ENCODE measurements at places on chromosomes 16 and 17.
A peak's percentile ranks its signal among the peaks of the same experiment; 100 is the strongest.

- ATAC-seq, result peak; percentile 61
Measured at GRCh38 chr17:1965556-1966273, 59.4 kb downstream of the RTN4RL1 start.

- peak; percentile 52 for ATAC-seq
Measured at GRCh38 chr16:85286066-85286831, 174.0 kb upstream of the CIBAR2 start.

DNA sequence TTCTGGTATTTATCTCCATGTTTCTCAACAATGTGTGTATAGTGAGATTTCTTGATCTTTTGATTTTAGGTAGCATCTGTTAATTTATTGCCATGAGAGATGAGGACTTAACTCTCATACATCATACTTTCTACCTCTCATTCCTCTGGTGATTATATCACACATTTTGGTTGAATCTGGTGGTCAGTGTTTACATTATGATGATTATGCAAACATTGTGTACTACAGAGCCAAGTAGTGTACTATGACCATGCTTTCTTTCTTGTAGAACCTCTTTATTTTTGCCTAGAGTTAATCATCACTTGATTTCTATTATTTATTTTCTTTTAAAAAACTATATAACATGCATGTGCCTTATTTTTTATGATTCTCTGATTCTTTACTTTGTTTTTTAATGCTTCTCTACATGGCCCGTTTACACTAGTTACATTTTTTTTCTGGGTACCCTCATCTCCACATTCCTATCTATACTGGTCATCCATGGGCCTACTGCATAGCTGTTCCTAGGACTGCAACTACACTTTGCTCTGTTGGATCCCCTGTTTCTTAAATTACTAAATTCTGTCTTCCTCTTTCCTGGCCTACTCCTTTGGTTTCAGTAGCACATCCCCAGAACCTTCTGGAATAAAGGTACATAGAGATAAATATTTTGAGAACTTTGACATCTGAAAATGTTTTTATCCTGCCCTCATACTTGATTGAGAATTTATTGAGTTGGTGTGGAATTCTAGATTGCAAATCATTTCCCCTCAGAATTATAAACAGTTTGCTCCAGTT lies 63.0 kb upstream of the LRRC37A3 start:
- no peak for ATAC-seq

DNA sequence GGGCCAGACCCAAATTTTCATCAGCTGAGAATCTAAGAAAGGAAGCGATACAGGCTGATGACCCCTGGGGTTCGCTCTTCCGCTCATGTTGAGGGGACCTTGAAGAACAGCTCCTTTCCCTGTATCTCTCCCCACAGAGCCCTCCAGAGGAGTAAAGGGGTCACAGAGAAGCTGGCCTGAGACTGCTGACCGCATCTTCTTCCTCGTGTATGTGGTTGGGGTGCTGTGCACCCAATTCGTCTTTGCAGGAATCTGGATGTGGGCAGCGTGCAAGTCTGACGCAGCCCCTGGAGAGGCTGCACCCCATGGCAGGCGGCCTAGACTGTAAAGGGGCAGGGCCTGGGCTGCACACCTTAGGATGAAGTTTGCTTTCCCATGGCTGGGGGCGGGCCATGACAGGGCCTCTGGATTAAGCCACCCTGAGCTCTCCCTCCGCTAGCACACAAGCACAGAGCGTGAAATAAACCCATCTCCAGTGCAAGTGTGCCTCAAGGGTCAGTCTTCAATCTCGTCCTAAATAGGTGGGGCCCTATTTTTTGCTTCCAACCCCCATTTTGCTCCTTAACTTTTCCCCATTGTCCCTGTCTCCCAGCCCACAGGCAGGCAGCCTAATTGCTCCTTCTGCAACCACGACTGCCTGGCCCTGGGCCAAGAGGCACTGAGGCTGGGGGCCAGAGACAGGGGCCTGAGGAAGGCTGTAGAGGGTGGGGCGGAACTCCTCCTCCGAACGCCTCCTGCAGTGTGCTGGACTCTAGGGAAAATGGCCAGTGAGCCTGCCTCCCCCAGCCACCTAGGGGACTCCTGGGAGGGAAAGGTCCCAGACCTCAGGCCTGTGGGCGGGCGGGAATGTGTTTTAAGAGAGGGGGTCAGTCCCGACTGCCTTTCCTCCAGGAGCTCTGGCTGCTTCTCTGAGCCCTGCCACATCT lies 3.6 kb downstream of the ZACN start:
- ATAC-seq, result no peak

DNA sequence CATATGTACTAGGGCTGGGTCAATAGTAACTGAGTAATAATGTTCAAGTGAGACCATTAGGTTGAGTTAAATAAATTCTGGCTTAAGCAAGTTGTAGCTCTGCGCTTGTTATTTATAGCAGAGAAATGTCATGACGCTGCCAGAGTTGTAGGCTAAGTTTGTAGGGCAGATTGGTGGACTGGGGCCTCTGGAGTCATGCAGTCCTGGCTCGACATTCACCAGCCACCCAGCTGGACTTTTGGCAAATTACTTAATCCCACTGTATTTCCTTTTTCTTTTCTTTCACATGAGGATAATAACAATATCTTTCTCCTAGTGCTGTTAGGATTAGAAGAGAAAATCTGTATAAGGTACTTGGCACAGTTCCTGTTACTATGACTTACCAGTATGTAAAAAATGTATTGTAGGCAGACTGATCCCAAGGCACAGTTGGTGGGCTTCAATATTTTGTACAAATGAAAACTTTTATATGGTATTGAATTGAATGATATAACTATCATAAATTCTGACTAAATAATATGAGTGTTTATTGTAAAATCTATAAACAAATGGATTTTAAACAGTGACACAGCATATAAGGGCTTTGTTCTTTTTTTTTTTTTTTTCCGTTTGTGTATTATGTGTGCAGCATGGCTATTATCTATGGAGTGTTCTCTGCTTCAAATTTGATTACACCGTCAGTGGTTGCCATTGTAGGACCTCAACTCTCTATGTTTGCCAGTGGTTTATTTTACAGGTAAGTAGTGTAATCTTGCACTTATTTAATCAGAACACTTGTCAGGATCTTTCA lies 2.6 kb downstream of the MFSD11 start:
- no peak for ATAC-seq

DNA sequence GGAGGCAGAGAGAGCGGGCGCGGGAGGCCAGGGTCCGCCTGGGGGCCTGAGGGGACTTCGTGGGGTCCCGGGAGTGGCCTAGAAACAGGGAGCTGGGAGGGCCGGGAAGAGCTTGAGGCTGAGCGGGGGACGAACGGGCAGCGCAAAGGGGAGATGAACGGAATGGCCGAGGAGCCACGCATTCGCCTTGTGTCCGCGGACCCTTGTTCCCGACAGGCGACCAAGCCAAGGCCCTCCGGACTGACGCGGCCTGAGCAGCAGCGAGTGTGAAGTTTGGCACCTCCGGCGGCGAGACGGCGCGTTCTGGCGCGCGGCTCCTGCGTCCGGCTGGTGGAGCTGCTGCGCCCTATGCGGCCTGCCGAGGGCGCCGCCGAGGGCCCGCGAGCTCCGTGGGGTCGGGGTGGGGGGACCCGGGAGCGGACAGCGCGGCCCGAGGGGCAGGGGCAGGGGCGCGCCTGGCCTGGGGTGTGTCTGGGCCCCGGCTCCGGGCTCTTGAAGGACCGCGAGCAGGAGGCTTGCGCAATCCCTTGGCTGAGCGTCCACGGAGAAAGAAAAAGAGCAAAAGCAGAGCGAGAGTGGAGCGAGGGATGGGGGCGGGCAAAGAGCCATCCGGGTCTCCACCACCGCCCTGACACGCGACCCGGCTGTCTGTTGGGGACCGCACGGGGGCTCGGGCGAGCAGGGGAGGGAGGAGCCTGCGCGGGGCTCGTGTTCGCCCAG lies 1.2 kb upstream of the CBX4 start:
- ATAC-seq, result peak; percentile 5

GRCh38 chr16:15052747-15053476 lies 3.0 kb downstream of the NTAN1 start:
- no peak for ATAC-seq

DNA sequence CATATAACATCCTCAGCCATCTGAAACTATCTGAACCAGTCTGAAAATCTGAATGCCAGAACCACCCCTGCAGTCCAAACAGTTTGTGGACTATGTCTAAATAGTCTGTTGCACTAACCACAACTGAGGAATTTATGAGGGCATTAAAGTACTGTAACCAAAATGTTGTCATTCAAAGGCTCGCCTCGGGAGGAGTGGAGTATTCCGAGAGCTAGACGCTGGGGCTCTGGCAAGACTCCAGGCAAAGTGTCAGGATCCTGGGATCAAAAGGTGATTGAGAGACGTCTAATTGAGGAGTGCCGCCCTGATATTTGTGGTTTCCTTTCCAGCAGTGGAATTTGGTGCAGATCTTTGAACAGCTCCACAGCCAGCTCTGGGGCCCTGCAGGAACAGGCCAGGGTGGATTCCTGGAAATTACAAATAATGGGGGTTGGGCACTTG lies 142.9 kb upstream of the MYOCD start:
- ATAC-seq, result no peak

- ATAC-seq, result peak; percentile 33
Measured at GRCh38 chr17:63696381-63696961, 3.5 kb downstream of the LIMD2 start.

GRCh38 chr17:21035406-21035805 lies 7.4 kb downstream of the USP22 start:
- ATAC-seq, result no peak

DNA sequence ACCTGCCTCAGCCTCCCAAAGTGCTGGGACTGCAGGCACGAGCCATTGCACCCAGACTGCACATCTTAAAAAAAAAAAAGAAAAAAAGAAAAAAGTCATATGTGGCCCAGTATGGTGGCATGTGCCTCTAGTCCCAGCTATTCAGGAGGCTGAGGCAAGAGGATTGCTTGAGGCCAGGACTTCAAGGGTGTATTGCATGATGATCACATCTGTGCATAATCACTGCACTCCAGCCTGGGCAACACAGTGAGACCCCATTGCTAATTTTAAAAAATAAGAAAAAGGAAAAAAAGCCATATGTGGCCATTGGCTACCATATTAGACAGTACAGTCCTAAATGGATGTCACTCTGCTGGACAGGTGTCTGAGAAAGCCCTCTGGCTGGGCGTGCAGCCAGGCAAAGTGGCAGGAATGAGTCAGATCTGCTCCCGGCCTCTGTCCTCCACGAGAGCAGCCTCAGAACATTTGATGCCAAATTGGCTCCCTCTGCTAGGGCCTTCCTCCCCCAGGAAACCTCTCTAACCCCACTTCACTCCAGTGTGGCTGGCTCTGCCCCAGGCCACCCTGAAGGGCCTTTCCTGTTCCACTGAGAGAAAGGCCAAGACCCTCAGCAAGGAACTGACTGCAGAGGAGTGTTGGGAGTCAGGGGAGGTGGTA lies 14.7 kb downstream of the CA7 start:
- ATAC-seq, result peak; percentile 84

GRCh38 chr17:51000835-51001638 lies 119.6 kb downstream of the SPAG9 start:
- peak; percentile 95 for ATAC-seq

DNA sequence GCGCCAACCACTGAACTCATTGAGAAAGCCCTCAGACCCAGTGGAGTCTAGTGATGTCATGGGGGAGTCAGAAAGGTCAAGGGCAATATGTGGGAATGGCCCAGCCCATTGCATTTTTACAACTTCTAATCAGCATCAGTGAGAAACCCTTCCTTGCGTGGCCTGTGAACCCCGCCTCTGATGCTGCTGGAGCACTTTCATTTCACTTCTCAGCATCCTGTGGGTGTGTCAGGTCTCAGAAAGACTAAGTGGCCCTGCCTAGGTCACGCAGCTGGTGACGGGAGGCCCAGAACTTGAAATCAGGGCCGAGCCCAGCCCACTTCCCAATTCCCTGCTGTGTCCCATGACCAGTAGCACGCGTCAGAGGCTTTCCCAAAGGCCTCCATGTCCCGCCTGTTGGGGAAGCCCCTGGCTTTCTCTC lies 6.1 kb downstream of the DNAI2 start:
- ATAC-seq, result no peak

DNA sequence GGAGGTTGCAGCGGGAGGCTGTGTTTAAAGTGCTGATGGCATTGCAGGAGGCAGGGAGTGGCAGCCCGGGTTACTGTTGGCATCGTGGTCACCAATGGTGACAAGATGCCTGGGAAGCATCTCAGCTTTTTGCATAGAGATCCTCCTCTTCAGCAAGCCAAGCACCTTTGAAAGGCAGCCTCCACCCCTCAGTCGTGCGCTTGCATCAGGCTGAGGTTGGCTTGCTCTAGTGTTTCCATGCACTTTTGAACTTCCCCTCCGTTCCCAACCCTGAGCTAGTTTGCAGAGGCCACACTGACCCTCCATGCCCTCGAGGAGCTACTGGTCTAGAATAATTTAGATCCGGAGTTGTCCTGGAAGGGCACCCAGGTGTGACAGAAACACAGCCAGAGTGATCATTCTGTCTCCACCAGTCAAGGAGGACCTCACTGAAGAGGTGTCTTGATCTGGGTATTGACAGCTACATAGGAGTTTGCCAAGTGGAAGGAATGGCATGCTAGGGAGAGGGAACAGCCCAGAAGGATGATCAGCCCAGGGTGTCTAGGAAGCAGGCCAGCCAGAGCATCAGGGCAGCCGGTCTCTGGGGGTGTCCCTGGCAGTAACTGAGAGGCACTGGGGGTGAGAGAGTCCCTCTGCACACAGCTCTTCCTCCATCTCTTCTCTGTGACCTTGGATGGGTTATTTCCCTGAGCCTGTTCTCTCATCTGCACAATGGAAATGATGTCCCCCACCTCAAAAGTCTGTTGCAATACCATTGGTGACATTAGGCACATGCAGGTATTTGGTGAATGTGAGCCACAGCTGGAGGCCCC lies 7.7 kb downstream of the BEAN1 start:
- no peak for ATAC-seq

DNA sequence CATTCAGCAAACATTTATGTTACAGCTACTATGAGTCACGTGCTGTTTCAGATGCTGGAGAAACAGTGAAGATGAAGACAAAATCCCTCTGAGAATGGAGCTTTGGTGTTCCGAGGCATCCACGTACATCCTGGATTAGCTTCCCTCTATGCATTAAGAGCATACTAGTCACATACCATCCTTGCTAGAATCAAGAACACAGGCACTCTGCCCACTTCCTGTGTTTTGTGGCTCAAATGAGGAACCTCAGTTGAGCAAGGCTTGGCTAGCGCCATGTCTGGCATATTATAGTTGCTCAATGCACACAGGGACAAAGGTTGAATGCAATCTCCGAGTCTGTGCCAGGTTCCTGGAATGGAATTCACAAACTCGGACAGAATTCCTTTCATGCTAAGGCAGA lies 297.5 kb downstream of the XYLT1 start:
- no peak for ATAC-seq

DNA sequence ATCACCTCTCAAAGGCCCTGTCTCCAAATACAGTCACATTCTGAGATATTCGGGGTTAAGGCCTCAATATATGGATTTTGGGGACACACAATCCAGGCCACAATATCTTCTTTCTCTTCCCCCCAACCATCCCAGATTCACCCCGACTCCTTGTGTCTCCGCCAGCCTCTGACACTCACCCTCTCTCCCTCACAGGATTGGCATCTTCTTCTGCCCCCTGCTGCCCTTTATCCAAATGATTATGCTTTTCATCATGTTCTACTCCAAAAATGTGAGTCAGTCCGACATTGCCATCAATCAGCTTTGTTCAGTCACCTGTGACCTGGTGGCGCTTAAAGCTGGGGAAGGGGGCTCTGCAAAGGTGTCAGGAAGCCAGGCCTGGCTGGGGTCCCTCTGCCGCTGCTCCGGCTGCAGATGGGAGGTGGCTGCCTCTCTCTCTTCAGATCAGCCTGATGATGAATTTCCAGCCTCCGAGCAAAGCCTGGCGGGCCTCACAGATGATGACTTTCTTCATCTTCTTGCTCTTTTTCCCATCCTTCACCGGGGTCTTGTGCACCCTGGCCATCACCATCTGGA lies 35.1 kb downstream of the GDE1 start:
- no peak for ATAC-seq

All from SK-N-SH treated with all-trans-retinoic acid at 6 μM for 48 hours (cell line).